ENCODE measurements at places on chromosomes 1 and 21.

DNA sequence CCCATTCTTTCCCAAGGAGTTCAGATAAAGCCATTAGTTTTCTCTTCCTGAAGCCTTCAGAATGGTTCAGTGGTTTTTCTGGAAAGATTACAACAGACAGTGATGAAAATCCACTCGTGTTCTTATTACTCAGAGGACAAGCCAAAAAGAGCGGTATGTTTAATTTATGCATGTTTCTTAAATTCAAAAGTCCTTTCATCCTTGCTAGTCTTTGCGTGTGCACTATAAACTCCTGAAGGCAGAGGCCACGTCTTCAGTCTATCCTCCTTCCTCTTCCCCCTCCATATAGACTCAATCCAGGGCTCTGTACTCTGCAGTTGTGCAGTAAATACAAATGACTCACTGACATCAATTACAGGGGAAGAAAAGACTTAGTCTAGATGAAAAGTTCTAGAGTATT lies 409.2 kb upstream of the PLXNA2 start:
- no peak for DNase-seq

DNA sequence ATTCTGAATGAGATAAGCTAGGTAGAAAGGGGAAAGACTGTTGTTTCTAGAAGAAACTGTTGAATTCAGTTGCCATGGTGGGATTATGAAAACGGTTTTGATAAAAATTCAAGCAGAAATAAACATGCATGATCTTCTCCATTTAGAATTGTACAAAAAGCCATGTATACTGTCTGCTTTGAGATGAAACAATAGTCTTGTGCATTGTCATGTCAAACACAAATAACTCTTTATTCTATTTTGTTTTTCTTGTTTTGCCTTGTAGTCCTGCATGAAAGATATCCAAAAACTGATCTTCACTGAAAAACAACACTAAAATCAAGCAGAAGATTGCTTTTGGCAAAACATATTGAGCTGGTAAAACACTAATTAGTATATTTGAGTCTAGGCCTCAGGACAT lies 659.9 kb downstream of the LTN1 start:
- no peak for DNase-seq

DNA sequence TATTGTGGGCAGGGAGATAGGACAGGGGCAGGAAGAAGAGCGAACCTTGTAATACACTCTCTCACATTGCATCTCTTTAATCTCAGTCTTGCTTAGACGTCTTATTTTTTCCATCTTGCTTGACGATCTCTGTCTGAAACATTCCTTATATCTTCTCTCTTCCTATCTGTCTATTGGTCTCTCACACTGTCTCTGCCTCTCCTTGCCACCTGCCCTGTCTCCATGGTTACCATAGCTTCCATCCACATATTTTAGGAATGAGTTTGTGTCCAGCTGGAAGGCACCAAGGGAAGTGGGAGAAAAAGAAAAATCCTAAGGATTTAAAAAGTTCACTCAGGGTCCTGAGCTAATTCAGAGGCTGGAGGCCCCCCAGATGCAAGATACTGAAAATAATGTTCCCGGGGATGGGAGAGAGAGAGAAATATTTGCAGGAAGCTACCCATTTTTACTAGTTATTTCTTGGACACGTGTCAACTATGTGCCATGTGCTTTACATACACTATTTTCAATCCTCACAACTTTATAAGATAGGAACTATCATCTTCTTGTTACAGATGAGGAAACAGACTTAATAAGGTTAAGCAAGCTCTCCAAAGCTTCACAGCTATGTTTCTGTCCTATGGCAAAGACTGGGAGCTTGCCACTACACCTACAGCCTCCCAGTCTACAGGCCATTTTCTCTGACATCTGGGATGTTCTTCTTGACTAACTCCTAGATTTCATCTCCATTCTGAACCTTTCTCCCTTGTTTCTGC lies 933 bp downstream of the ANKRD34A start:
- DNase-seq = no peak

GRCh38 chr1:114352797-114353196 lies 158.2 kb downstream of the TRIM33 start:
- DNase-seq = no peak

- DNase-seq = peak; percentile 20
Measured at GRCh38 chr1:76330991-76331603, 256.6 kb downstream of the ST6GALNAC3 start.

DNA sequence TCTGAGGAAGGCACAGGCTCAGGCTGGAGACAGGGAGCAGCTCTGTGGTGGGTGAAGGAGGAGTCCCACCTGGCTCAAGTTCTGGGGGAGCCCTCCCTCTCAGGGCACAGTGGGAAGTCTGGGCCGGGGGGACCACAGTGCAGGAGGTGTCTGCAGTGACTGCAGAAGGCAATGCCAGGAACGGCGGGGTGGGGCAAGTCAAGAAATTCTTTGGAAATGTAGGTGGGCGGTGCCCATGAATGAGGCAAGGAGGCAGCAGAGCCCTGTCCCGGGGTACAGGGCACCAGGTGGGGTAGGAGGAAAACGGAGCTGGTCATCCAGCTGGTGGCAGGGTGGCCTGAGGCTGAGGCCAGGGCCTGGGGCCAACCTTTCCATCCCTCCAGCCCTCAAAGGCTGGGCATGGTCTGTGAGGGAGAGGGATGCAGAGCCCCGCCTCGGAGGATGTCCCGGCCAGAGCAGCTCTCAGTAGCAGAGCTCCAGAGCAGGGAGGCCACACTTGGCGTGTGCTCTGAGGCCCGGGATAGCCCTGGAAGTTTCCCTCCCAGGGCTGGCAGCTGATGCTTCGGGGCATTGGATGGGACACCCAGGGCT lies 4.7 kb downstream of the TFF3 start:
- no peak for DNase-seq

DNA sequence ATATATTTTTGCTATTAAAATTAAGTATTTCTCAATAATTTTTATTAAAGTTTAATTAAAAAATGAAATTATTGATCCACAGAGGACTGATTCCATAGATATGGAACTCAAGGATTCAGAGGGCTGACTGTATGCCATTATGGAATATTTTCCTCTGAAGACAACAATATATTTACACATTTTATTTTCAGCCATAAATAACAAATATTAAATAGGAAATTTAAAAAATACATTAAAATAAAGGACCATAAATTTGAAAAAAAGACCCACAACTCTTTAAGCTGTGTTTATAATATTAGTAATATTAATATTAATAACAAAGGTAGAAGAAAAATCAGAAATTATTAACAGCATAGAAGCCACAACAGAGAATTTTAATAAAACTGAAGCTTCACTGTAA lies 18.2 kb downstream of the RGS13 start:
- DNase-seq = no peak

GRCh38 chr1:88744142-88744541 lies 60.1 kb downstream of the PKN2 start:
- DNase-seq = no peak

DNA sequence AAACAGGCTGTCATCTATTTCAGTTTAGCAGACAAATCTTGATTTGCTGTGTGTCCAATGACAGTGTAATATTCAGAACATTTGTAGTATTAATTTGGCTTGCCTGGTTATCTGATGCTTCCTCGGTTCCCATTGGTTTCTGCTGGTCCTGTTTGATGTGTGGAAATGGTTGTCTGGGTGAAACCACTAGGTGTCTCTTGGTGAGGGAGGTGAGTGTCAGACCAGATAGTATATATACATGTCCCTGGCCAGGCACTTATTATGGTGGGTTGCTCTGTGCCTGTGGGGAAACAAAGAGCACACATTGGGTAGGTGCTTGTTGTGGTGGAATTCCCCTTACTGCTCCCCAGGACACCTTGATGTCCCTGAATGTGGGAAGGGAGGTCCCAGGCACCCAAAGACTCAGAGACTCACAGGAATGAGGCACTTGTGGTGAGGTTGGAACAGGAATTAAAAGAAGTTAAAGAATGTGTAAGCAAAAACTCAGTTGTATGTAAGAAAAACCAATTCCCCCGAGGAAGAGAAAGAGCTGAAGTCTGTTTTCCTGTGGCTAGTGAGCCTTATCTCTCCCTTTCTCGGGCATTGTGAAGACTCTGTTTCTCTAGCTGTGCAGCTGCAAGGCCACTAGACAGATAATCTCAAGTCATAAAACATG lies 1519.1 kb downstream of the BRINP3 start:
- no peak for DNase-seq
